ENCODE measurements at places on chromosomes 2 and 18. TPM values are rescaled to one million over a fixed set of nuclear protein-coding genes. Genes with fewer than 3 reads are reported as not detected.

- no peak for DNase-seq
Observed at GRCh38 chr2:226644399-226644865, 155.2 kb downstream of the IRS1 start.

GRCh38 chr2:26580751-26581150 is 60.4 kb downstream of the CIB4 start:
- DNase-seq = peak; percentile 56

DNA sequence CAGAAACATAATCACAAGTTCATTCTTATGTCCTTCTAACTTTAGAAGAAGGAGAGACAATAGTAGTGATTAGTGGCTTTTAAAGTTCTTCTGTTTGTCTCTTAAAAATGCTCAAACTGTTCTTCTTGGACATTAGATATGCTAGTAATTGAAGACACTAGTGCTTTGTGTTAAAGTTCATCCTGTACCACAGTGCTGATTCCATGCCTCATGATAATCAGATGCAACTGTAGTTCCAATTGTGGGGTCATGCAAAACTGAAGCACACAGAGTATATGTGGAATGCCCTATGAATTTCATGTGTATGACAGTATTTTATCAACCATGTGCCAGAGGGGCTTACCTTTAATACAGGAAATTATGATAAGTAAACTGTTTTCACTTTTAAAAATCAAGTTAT is 11.4 kb upstream of the KCNJ13 start:
- no peak for DNase-seq

- DNase-seq = no peak
Observed at GRCh38 chr2:172416447-172417058, 10.8 kb upstream of the ITGA6 start.

DNA sequence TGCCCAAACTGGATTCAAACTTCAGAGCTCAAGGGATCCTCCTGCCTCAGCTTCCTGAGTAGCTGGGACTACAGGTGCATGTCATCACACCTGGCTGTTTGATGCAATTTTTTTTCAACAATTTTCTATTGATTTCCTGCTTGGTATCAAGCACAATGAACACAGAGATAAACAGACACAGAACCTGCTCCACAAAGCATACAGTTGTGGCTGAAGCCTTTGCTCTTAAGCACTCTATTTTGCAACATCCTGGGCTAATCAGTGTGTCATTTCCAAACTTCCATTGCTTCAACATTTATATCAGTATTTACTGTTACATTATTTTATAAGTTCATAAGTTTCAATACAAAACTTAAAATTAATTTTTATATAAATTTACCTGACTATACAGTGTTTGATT is 79.4 kb downstream of the NEB start:
- DNase-seq = no peak

GRCh38 chr18:77763530-77764145 is 514.0 kb downstream of the GALR1 start:
- DNase-seq = no peak

- no peak for DNase-seq
Observed at GRCh38 chr18:261398-262073, 6.3 kb downstream of the THOC1 start.

DNA sequence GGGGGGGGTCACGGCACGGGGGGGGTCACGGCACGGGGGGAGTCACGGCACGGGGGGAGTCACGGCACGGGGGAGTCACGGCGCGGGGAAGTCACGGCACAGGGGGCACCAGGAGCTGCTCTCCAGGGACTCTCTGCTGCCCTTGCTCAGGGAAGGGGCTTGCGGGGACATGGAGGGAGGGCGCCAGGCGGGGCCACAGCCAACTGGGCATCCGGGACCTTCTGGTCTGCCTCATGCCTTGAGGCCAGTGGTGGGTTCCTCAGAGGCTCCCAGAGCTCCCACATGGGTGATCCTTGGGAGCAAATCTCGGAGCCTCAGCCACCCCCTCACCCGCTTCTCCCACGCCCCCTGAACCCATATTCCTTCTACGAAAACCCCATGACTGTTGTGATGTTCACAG is 55.8 kb upstream of the TMEM18 start:
- no peak for DNase-seq

Gene RESP18
- not detected for polyA plus RNA-seq

Gene PSMA8
- polyA plus RNA-seq = 0.13 TPM

DNA sequence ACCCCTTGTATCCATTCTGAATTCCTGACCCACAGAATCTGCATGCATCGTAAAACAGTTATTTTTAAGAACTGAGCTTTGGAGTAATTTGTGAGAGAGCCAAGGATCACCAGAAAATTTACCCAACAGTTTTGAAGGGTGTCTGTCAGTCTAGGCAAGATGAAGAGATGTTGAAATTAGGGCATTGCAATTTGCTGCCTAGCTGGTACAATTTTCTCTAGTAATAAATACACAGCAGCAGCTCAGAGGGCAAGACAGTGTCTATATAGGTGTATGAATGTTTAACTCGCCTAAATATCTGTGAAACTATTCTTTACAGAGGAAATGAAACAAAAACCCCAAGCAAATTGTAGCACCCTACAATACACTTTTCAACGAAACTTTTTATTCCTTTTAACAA is 377.8 kb upstream of the POU3F3 start:
- DNase-seq = no peak

GRCh38 chr2:171315781-171316180 is 118.0 kb downstream of the METTL8 start:
- DNase-seq = no peak
